ENCODE measurements at places on chromosomes 3 and 15.

DNA sequence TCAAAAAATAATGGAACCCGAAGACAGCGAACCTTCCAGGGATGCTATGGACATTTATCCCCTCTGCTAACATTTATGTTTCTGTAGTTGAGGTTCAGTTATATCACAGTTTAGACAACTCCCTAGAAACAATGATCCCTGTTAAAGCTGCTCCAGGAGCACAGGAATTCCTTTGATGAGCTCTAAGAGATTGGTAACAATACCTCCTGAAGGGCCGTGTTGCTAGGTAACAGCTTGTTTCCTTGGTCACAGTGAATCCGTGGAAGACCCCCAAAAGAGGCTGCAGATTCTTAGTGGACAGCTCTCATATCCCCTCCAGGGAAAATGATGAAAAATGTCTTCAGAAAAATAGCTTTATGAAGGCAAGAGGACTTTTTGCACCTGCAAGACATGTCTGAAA lies 160.2 kb downstream of the SERPINI1 start:
- no peak for DNase-seq

GRCh38 chr3:192685801-192686200 lies 41.5 kb downstream of the FGF12 start:
- DNase-seq: no peak

DNA sequence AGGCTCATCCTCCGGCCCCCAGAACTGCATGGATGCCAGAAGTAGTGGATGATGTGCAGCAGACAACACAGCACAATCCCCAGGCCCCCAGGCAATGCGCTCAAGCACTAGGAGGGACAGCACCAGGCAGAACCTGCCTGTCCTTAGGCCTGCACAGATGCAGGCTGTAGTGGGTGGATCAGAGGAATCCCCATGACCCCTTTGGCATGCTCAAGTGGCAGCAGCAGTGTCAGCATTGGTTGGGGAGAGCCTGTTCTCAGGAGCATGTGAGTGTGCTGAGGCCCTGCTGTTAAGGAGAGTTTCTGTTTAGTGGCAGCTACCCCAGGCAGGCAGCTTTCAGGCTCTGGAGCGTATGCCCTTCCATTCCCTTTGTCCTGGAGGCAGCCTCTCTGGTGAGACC lies 25.1 kb upstream of the CD200R1L start:
- no peak for DNase-seq

DNA sequence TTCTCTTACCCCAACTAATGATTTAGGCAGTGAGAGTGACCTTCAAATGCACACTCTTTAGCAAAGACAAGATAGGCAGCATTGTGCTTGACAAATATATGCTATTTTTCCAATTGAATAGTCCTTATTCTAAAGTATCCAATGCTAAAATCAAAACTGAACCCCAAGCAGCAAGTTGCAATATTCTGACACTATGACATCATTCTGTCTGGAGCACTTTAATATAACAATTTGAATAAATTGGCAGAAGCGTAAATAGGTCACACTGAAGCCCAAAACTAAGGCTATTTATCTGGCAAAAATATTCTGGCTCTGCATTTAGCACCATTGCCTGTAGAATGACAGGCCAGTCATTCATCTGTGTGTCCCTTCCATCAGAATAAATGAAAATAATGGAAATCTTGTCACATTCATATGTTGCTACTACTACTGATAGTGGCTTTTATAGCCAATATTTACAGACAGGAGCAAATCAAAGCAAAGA lies 2.9 kb downstream of the CBLB start:
- no peak for DNase-seq

DNA sequence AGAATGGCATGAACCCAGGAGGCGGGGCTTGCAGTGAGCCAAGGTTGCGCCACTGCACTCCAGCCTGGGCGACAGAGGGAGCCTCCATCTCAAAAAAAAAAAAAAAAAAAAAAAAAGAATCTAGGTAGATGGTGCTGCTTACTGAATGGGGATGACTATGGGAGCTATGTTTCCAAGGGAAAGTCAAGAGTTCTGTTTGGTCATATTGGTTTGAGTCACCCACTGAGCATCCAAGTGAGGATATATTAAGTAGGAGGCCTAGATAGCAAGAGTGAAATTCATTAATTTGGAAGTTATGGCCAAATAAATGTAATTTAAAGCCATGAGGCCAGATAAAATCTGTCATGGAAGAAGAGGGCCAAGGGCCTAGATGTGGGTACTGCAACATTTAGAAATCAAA lies 9.0 kb upstream of the UACA start:
- no peak for DNase-seq

DNA sequence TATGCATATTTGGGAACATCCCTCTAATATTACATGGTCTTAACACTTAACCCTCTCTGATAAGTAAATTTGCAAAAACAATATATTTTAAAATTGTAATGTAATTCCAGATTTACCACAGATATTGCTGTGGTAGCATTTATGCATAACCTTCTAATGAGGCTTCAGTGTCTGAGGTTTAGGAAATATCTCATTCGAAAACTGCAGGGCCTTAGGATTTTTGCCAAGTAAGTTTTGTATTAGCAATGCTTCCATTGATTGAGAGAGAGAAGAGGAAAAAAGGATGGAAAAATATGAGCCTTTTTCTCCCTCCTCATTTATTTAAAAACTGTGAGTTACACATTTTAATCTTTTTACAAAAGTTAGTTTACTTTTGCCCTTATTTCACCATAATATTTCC lies 294.6 kb downstream of the EPHA3 start:
- DNase-seq: no peak

- no peak for DNase-seq
These were observed 14.6 kb upstream of the NRROS start for GRCh38 chr3:196624907-196625306.
